Stimulated activated CD4-positive, alpha-beta T cell treated with anti-CD3 and anti-CD28 coated beads, Interleukin-1b, Interleukin-23, amount 100 ng/mL, for 1 hour (primary cell): ENCODE measurements at places on chromosomes 4 and X.

DNA sequence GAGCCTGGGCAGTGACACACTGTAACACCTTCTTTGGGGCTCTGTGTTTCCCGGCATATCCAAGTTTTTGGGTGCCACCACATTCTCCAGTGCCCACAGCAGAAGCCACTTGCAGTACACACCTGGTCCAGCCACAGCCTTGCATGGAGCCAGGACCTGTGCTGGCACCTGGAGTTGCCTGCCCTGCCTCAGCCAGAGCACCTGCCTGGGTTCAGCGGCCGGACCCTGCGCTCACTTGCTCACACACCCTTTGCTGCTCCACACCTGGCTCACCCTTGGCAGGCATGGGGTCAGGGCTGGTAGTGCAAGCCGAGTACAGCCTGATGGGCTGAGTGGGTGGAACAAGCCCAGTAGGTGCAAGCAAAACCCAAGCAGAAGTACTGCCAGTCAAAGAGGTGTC, 1511.1 kb downstream of the TECRL start:
- no peak for DNase-seq

GRCh38 chr4:153089742-153090141, 114.5 kb upstream of the TRIM2 start:
- no peak for DNase-seq

DNA sequence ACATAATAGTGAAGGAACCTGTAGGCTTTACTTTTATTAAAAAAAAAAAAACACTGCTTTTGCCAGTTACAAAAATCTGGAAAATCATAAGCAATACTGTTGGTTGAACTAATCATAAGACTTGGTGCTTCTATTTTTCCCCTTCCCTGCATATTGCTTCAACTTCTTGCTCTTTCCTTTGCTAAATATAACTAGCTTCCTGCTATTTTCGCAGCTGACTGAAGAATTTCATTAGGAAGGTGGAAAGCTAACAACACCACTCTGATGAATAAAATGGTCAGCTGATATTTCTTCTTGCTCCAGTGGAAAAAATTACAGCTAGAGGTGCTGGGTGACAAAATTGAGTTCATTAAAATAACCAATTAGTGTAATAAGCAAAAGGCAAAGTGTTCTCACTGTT, 39.3 kb downstream of the MEPE start:
- DNase-seq, result no peak

- no peak for DNase-seq
Measured at GRCh38 chr4:20283039-20283438, 31.3 kb downstream of the SLIT2 start.
